ENCODE measurements at places on chromosomes 6 and 20.
A peak's percentile ranks its signal among the peaks of the same experiment; 100 is the strongest.

GRCh38 chr6:150813993-150814359 is 51.5 kb upstream of the MTHFD1L start:
- DNase-seq, result no peak

DNA sequence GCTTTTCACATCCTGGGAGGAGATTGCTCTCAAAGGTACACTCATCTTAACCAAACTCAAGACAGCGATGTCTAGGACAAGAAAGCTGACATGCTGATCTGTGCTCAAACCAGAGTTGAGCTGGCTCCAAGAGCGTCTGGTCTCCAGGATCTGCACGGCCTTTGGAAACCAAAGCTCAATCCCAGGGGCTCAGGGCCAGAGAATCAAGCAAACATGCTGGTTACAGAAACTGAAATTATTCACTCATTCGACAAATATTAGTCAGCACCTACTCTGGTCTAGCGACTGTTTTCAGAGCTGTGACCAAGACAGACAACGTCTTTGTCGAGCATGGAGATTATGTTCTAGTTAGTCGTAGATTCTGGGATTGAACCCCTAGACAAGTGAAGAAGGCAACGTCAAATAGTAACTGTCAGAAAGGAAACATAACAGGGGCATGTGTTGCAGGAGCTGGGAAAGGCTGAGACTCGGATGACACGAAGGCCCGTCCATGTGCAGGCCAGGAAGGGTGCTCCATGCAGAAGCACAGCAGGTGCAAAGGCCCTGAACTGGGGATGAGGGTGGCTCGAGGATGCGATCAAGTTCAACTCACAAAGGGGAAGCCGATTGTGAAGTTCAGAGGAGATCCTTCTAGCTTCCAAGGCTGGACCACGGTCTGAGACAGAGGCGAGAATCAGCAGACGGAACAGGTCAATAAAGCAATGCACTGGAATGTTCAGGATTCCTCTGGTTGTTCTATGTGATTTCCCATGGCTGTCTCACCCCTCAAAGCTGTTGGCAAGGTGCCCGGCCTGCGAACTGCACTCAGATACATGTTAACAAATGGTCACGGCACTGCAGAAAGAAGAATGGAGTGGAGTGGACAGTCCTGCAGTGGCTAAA is 12.5 kb upstream of the PCK1 start:
- DNase-seq, result no peak

DNA sequence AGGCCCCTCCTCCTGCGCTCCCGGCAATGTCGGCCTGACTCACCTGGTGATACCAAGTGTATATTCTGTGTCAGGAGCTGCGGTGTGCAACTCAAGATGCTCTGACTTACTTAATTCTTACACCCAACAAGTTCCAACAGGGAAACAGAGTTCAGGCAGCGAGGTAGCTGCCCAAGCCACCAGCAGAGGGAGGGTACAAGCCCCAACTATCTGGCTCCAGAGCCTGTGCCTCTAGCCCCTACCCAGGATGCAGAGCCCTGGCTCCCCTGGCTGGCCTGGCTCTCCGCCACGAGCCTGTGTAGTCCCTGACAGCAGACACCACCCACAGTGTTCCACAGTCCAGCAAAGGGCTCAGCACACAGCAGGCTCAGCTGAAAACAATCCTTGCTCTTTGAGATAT is 34.9 kb downstream of the C20orf203 start:
- DNase-seq, result no peak

- DNase-seq, result peak; percentile 42
These were observed 15.5 kb downstream of the CCDC167 start for GRCh38 chr6:37483917-37484785.

GRCh38 chr6:41966961-41967311 is 25.3 kb upstream of the CCND3 start:
- DNase-seq, result no peak

All from stimulated activated CD4-positive, alpha-beta T cell treated with anti-CD3 and anti-CD28 coated beads, Interleukin-1b, Interleukin-23, amount 100 ng/mL, for 1 hour (primary cell).